ENCODE measurements at places on chromosomes 2 and 18.

DNA sequence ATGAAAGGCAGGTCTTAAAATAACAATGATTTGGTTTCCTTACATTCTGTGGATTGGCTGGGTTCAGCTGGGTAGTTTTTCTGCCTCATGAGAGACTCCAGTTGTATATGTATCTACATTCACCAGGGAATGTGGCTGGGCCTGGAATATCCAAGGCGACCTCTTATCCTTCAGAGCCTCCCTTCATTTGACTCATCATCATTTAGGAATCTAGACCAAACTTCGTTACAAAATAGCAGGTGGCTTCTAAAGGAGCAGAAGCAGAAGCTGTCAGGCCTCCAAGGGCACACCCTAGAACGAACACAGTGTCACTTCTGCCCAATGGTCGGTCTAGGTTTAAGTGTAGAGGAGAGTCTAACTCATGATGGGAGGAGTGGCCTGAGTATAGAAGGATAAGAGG is 204.2 kb downstream of the EN1 start:
- DNase-seq, result no peak

DNA sequence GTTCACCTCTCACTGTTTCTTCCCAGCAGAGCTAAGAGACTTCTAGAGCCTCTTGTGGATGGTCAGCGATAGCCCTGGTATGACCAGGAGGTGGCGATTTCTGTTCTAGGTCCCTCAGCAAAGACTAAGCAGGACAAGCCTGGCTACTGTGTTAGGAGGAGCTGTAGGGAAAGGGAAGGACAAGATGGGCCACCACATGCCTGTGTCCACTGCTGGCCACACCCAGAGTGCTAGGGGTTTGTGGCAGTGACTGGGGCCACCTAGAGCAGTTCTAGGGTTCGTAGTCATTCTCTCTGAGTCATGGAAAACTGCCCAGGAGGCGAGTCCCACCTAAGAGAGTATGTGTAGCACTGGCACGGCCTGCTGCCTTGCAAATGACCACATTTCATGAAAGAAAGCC is 179.4 kb downstream of the ALPK2 start:
- no peak for DNase-seq

GRCh38 chr2:67851016-67851415 is 211.8 kb downstream of the C1D start:
- no peak for DNase-seq

DNA sequence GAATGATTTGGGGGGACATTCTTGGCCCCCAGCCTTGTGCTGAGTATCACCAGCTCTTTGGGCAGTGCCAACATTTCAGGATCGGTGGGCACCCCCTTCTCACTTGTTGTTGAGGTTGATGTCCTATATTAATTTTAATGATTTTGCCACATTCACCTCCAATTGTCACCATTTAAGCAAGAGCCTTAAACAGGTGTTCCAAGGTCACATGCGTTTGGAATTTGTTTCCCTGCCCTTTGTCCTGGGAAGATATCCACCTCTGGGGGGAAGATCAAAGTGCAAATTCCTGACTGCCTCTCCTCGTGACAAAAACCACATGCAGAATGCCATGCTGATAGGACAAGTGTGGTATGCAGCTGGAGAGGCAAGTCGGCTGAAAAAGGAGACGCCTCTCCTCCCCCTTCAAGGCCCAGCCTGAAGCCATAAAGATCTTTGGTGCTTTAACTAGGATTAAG is 72.5 kb upstream of the ID2 start:
- DNase-seq, result no peak

GRCh38 chr2:233917116-233917515 is at the start of gene TRPM8:
TRPM8 (plus strand) TSS chr2:233917373; CDS start chr2:233926538, 9,165 bp downstream.
- DNase-seq, result no peak

- no peak for DNase-seq
Measured at GRCh38 chr18:31876707-31877106, 66.2 kb downstream of the TRAPPC8 start.

DNA sequence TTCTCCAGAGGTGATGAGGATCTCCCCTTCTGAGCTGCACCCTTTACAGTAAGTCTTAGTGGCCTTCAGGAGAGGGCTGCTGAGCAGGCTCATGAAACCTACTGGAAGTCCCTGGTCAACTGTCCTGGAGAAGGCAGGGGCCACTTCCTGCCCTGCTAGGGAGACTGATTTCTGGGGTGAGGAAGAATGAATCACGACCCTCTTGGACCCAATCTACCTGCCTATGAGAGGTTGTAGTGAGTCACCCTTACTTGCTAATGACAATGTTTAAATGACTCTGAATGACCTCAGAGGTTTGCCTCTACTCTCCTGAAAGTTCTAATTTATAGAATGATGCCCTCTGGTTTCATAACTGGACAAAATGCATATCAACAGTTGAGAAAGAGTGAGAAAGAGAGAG is 79.4 kb upstream of the FAM136A start:
- DNase-seq, result no peak

DNA sequence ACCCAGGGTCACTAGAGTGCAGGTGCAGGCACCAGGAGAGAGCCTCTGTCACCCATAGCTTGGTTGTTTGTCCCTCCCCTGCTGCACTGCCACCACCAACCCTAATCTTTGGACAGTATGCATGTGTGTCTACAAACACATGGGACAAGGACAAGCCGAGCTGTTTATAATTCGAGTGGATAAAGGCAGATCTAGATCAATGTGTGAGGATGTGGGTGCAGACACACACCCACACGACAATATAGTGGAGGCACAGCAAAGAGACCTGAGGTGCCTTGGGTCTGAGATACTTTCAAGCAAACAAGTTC is 199.2 kb downstream of the TNS1 start:
- no peak for DNase-seq

GRCh38 chr2:234640657-234641056 is 143.8 kb upstream of the ARL4C start:
- DNase-seq, result no peak

- no peak for DNase-seq
Measured at GRCh38 chr2:150045601-150046000, 441.9 kb downstream of the RND3 start.

GRCh38 chr18:14221689-14222088 is 89.5 kb upstream of the ZNF519 start:
- no peak for DNase-seq

- DNase-seq, result no peak
Measured at GRCh38 chr2:114661971-114662939, 219.8 kb downstream of the DPP10 start.

DNA sequence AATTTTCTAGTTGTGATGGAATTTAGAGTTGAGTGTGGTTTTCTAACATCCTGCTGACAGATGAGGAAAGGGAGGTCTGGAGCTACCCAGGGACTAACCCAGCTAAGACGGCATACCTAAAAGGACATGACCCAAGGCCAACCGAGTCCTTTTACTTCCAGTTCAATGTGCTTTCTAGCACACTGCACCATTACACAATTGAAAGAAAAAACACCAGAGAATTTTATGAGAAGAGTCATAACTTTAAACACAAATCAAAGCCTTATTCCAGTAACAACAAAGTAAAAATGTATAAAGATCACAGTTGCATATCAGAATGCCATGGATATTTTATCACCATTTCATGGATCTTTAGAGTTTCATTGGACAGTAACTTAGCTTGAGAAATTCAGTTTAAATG is 480.3 kb downstream of the MEIS1 start:
- DNase-seq, result no peak

DNA sequence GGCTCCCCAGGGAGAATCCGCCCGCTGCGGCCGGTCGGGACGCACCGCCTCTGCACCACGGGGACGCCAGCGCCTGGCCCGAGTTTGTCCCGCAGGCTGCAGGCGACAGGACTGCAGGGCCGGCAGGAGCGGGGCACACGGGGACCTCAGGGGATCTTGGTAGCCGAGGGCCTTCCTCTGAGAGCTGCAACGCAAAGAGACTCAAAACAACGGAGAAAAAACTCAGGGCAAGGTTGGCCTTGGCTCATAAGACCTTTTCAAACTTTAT is 79.7 kb downstream of the ARHGEF4 start:
- no peak for DNase-seq

DNA sequence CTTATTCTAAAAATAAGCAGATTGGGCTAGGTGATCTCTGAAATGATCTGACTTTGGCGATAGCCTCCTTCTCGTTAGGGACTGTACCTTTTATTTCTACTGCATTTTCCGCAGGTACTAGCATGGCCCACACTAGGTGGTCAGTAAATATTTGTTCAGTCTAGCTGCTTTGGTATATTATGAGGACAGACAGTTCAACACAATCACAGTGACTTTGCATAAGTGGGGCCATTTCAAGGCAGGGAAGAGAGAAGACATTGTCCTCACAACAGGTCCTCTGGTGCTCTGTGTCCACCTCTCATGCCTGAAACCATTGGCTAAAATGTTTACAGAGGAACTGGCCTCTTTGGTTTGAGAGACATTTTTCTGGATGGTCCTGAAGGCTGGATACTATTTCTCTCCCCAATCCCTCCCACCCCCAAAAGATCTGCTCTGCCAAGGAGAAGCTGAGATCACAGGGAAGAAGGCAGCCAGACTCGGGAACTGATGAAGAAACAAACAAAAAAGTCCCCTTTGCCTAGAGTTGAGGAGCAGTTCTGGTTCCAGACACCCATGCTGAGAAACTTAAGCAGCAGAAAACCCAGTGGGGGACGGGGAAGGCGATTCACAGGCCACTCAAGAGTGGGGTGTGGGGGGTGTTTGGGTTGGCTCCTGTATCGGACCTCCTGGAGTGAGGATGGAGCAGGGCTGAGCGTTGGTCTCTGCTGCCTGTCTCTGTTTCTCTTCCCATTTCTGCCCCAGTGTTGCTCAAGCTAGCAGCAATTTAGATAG is 2.9 kb upstream of the TNP1 start:
- DNase-seq, result no peak

DNA sequence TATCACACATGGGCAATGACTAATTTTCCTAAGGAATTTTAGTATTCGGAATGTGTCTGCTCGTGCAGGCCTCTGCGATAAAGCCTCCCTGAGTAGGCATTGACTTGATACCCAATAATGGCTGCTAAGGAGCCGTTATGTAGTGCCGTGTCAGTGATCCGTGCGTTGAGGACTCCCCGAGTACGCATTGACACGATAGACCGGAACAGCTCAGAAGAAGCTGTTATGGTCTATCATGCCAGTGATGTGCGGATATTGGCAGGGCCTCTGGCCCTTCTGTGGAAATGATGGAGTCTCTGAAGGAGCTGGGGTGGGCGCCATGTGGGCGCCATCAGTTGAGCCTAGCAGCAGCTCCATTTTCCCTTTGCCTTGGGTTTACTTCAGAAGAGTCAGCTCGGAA is 29.1 kb downstream of the ZEB2 start:
- DNase-seq, result no peak

- no peak for DNase-seq
Measured at GRCh38 chr2:122804494-122804893, 1049.0 kb downstream of the TSN start.

GRCh38 chr18:61731693-61732376 is 161.0 kb downstream of the RNF152 start:
- DNase-seq, result no peak

DNA sequence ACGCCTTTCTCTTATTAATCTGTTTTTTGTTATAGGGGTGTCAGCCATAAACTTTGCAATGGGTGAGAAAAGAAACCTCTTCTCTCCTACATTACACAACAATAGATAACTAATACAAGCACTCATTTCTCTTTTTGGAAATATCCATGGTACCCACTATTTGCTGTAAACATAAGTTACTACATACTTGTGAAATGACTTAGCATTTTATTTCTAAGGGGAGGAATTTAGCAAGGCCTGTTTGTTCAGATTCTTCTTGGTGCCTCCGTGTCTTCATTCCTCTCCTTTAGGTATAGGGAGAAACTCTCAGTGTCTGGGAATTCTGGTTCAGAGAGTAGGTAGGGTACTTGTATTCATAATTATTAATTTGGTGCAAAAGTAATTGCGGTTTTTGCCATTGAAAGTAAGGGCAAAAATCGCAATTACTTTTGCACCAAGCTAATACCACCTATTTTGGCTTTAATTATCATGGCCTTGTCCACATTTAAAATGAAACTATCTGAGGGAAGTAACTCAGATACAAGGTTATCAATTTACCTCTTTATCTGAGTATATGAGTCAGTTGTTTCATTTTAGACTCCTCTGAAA is 134.8 kb downstream of the MREG start:
- no peak for DNase-seq

DNA sequence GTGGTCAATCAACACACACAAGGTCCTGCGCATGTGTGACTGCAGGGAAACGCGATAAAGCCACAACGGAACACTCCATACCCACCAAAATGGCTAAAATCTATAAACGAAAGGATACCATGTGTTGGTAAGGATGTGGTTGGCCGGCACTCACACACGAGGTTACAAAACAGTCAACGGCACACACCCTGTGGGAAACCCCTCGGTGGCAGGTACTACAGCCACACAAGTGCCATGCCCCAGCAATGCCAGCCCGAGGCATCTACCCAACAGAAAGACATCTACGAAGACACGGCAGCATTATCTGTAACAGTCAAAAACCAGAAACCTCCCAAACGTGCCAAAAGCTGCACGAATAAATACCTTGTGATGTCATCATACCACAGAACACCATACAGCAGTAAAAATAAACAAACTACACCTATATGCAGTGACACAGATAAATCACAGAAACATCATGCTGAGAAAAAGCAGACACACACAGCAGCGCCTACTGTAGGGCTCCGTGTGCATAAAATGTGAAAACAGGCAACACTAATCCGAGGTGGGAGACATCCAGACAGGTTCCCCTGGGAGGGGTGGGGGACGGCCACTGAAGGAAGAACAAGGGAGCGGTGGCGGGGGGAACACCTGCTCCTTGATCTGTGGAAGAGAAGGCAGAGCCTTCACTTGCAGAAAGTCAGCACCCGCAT is 36.7 kb downstream of the HDAC4 start:
- DNase-seq, result no peak

DNA sequence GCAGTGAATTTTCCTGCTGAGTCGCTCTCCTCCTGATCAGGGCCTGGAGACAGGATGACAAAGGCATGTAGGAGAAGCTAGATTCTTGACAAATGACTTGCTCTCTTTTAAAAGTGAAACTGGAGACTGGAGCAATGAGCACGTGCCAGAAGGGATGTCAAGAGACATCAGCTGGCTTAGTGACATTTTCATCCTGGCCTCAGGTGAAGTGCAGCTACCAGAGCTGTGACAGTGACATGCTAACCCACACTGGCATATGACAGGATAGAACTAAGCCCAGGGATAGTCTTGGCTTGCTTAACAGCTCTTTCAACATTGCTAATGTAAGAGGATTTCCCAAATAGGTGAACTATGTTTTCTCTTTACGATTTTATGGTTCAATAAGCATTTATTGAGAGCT is 757.5 kb upstream of the DDX18 start:
- no peak for DNase-seq
